ENCODE measurements at places on chromosomes 12 and 14.

DNA sequence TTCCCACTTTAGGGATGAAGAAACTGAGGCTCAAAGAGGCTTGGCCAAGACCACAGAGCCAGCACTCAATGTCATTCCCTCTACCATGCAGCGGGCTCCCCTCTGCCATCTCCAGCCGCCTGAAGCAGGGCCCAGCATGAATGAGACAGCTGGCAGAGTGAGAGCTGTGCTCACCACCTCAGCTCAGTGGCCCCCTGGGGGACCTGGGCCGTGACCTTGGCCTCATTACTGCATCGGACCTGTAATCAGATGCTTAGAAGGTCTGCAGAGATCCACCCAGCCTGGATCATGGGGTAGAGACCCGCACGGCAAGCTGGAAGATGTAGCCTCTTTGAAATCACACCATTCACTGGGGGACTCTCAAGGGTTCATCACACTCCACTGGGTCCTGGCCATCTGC is 22.7 kb upstream of the CORO1C start:
- DNase-seq = no peak

DNA sequence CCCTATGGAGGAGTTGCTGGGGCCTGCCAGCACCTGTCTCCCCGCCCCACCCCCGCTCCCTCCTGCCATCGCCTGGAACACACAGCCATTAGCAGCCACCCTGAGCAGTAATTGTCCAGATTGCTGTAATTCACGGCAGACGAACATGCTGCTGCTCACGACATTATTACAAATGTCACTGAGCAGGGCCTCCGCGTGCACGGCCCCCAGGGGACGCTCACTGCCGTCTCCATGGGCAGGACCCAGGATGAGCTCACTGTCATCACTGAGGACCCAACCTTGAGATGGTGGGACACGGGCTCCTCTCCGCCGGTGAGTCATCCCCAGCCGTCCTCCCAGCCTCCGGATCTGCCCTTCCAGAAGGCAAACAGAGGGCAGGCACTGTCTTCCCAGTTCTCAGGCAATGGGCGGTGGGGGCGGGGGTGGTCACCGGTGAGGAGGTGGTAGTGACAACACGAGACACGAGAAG is 100.4 kb downstream of the RFLNA start:
- no peak for DNase-seq

DNA sequence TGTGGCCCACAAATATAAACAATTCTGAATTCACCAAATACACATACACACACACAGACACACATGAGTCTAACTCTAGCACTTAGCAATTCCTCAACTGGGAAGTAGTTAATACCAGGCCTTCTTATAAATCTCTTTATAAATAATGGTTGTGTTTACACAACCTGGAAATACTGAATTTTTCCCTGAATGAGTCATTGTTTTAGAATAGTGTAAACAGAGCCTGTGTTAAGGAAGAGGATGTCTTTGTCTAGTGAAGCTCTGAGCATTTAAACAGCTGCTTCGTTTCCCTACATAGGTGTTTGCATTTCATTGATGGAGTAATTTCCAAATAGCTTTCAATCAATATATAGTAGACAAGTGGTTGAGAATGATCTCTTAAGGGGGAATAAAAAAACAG is 218.8 kb downstream of the BTG1 start:
- peak; percentile 91 for DNase-seq

- no peak for DNase-seq
Observed at GRCh38 chr12:54376596-54376995, 7.9 kb downstream of the ZNF385A start.

DNA sequence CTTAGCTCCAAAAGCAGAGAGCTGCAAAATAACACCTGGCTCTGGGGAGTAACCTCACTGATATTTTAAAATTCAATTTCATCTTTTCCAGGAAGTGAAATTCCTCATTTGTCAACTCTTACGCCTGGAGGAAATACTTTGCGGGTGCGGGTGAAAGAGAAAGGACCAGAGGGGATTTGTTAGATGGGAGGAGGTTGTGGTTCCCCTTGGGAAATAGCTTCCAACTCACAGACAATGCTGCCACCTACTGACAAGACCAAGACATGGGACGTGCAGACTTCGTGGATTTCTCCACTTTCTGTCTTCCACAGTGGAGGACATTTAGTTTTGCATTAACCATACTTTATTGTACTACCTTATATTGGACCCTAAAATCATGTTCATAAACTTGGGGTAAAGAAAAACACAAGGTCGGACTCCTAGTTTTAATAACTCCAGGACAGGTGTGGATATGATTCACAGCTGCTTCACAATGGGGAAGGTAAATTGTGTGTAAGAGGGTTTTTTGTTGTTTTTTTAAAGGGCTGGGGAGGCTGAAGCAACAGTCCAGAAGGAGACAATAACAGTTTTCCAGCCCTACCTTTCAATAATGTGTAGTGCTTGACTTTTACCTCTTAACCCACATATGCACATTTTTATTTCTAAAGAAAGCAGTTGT is 10.8 kb downstream of the FBXL14 start:
- DNase-seq = no peak

DNA sequence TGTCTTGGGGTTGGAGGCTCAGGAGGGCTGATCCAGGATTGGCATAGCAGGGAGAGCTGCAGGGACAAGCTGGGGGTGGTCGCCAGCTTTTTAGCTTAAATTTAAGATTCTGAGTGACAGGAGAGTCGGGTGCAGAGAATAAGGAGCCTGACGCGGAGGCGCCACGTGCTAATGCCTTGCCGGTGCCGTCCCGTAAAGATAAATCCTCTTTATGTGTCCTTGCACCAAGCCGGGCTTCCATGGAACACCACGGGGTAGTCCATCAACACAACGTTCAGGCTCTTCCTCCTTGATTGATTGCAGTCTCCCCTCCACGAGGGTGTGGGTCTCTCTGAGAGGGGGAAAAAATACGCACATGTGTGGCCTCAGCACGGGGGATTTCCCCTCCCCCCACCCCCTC is 3.9 kb downstream of the DLK1 start:
- no peak for DNase-seq

GRCh38 chr14:50999726-51000125 is 55.4 kb upstream of the PYGL start:
- DNase-seq = peak; percentile 22

DNA sequence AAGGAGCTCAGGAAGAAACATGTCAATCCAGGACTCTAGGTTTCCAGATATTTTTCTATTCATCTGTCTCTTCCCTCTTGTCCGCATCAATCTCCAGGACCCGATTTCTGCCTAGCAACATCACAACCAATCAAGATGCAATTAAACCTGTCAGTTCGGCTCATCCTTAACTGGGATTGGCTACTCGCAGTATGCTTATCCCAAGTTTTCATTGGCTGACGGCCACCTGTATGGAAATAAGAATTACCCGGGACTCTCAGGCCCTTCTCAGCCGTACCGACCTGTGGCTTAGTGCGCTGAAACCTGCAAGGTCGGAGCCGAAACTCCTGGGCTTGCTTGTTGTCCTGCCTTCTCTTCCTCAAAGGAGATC is 20.4 kb upstream of the ATP5MC2 start:
- peak; percentile 93 for DNase-seq

DNA sequence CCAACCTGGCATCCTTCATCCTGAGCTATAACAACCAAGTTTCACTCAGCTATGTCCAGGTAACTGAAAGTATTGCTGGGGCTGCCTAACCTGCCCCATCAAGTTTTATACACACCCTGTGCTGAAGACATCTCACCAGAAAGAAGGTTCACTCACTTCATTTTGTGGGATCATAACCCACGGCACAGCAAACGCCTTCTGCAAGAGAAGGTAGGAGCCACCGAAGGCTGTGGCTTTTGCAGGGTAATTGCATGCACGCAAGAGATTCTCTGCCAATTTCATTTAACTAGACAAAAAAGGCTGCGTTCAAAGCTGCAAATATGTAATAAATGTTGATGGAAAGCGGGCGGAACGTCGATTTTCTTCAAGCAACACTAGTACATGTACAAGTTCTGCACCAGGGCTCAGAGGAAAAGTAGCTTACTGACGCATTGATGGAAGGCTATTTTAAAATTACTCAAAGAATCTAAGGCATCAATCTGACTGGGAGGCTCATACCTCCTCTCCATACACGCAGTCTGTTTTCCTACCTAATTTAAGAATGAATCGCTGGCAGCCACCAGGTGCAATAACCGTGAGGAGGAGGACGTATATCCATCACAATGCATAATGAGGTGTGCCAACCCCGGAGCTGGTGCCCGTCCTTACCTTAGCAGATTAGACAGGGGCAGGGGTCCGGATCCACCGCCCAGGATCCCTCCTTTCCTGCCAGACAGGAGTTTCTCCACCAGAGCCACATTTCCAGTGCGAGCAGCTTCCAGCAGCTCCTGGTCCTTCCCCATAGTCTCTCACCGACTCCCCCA is 1.1 kb downstream of the ANKS1B start:
- DNase-seq = peak; percentile 18

DNA sequence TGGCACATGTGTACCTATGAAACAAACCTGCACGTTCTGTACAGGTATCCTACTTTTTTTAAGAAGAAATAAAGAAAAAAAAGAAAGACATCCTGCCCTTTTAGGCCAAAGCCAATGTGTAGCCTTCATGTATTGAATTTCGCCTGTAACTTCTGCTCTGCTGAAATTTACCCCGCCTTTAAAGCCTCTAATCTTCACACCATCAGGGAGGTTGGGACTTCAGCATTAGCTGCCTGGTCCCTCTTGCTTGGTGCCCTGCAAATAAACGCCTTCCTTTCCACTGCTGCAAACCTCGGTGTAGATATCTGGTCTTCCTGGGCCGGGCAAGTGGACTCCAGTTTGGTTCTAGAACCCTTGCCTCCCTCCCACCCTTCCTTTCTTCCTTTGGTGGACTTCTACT is 2.6 kb upstream of the KRT71 start:
- no peak for DNase-seq

DNA sequence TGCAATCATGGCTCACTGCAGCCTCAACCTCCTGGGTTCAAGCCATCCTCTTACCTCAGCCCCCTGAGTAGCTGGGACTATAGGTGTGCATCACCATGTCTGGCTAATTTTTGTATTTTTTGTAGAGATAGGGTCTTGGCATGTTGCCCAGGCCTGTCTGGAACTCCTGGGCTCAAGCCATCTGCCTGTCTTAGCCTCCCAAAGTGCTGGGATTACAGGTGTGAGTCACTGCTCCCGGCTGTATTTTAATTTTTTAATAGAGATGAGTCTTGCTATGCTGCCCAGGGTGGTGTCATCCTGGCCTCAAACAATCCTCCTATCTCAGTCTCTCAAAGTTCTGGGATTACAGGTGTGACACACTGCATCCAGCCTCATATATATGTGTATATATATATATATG is 31.7 kb upstream of the GPRC5A start:
- no peak for DNase-seq

DNA sequence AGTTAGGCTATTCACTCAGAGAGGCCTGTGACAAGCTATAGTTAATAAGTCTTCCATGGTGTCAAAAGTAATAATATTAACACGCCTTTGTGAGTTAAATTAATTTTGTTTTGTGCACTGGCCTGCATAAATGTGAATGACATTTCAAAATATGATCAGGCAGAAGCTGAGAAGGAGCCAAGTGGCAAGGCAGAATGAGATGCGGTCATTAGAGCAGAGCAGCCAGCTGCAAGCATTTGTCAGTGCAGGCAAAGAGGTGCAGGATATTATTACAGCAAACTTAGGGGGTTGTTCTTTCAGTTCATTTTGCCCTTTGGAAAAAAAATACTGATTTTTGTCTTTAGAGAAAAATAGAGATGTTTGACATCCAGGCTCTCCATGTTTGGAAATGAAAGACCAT is 364.5 kb downstream of the PAWR start:
- no peak for DNase-seq

- DNase-seq = no peak
Observed at GRCh38 chr14:101584055-101584859, 23.0 kb downstream of the DIO3 start.

DNA sequence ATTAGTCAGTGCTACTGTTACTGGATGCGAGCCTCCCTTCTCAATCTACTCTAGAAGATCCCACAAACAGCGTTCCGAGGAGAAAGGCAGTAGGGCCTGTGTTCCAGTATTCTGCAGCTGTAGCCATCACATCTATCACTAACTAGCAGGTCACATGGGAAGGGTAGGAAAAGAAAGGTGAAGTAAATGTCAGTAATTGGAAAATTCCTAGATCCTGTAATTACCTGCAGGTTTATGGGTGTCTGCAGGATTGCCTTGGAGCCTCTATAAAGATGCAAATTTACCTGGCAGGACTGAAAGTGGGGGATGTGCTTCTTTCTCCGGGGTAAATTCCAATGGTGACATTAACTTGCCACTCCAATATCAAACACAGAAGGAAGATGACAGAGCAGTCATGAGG is 77.8 kb downstream of the FERMT2 start:
- DNase-seq = no peak

- DNase-seq = no peak
Observed at GRCh38 chr14:34056046-34056445, 105.2 kb upstream of the EGLN3 start.

DNA sequence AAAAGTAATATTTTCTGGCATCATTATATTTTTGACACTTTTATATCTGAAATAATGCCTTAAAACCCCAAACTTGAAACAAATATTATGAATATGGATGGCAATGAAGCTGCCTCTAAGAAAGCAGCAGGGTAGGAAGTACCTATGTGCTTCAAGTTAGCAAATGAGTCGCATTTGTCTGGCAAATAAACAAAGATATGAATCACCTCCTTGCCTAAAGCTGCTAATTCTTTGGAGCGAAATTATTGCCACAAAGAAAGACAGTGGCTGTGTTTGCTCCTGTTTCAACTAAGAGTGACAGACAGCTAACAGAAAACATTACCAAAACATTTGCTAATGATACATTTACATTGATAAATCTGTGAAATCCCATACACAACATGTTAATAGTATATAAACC is 854.9 kb downstream of the RPS29 start:
- DNase-seq = no peak

GRCh38 chr12:90399357-90399756 is 555.6 kb downstream of the CCER1 start:
- no peak for DNase-seq

GRCh38 chr12:132085291-132085635 is 58.9 kb downstream of the DDX51 start:
- no peak for DNase-seq

DNA sequence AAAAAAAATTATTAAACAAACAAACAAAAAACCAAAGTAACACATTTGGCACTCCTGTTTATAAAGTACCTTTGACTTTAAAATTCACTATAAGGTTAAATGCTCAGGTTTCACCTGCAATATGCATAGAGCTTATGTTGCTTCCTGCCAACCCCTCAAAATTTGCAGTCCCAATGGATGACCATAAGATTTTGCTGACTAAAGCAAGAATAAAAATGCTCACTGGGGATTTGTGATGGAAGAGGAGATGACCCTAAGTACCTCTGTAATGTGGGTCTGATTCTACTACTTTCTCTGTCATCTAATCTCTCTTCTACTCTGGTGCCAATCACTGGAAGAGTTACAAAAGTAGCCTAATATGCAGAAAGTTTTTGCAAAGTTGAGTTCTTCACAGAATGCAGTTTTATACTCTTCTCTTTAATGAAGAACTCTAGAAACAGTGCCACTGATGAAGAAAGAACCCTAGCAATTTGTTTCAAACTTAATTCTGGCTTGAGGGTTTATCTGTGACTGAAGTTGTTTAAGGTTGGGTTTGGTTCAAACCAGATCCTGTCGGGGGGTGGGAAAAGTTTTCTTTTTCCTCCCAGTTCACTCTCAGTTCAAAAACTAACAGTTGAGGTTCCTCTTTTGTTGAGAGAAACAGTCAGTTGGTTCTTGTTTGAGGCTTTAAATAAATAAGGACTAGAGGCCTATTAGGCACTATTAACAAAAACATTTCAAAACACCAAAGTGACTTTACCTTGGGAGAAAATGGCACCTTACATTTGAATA is 10.9 kb downstream of the WASHC3 start:
- DNase-seq = no peak

GRCh38 chr14:101758913-101759593 is 2.5 kb upstream of the PPP2R5C start:
- DNase-seq = no peak

GRCh38 chr12:6214633-6215032 is 14.4 kb downstream of the CD9 start:
- DNase-seq = no peak
